Left ventricle myocardium superior (tissue), 1 donor: ENCODE measurements at places on chromosomes 2 and 18. TPM values are rescaled to one million over a fixed set of nuclear protein-coding genes. Genes with fewer than 3 reads are reported as not detected.

SULT1C4 gene
- 3.2 TPM for total RNA-seq

- no peak for DNase-seq
Observed at GRCh38 chr2:117952228-117952627, 61.6 kb downstream of the CCDC93 start.

DNA sequence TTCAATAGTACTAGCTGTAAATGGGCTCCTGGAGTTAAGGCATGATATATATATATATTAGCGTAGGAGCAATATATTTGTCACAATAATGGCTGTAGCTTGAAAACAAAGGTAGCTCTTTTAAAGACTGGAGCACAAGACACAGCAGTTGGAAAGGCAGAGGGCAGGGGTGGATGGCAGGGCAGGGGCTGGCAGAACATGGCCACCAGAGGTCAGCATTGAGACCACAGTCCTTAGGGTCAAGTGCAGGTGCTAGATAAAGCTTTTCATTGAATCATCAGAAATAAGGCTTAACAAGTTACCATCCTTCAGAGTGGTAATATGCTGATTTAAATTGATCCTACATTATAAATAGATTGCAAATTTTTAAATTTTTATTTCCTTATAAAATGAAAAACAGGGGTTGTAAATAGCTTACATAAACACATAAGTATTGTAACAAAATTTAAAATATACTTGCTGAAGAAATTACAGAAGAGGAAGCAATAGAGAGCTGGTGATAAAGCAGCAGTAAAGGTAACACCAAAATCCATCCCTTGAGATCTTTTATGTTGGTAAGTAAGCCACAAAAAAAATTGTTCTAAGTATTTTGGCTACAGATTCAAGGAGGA is 161.2 kb upstream of the PIEZO2 start:
- DNase-seq: peak; percentile 55

KCNE4 gene
- 3.0 TPM for total RNA-seq

DNA sequence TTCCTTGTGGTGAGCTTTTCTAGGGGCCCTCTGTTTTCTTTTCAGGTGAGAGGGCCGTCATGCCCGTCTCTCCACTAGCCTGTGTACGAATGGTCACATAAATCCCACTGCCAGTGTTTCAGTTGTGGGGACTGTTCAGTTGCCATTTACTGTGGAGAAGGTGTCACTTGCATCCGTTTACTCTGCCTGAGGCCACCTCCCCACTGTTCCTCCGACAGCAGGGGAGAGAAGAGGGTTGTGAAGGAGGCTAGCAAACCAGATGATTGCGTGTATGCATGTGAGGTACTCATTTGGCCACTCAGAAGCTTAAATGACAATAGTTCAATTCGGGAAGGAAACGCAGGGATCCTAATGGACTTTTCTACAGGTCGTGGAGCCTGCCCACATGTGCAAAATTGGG is 3.3 kb downstream of the MTCL1 start:
- no peak for DNase-seq

DNA sequence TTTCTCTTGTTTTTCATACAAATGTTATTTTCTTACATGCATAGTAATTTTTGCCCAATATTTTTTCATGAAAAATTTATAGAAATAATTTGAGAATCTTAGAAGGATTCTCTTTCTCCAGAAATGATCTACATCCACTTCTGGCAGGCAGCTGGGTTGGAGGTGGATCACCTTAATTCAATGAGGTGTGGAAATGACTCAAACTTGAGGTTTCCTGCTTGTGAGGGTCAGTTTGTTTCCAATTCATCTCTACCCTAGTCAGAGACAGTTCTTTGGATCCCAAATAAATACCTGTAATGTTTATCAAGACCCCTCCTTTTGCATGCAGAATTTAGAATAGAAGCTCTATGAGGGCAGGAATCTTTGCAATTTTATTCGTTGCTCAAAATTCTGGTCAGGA is 35.0 kb upstream of the DYNAP start:
- no peak for DNase-seq

DNA sequence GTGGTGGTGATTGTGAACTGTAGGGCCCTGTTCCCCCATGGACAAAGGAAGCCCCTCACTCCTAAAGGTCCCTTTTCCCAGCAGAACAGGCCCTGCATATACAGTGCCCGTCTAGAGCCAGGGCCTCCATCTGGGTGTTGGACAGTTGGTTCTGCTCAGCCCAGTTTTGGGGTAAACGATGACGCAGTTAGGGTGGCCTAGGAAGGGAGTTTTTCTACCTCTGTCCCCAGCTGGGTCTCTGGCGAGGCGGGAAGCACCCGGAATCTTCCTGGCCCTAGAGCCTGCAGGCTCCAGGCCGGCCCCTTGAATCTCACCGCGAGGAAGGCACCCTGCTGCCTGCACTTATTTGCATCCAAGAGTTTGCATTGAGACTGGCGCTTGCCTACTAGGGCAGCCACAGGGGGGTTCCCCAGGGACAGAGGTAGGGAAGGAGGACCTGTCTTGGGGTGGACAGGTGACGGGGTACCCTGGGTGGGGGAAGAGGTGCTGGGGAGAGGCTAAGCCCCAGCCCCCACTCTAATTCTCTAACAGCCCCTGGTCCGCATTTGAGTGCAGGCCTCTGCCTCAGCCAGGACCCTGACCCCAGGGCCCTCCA is 529 bp upstream of the MTA3 start:
- peak; percentile 31 for DNase-seq

- no peak for DNase-seq
Observed at GRCh38 chr2:211176514-211177141, 620.2 kb downstream of the CPS1 start.

DNA sequence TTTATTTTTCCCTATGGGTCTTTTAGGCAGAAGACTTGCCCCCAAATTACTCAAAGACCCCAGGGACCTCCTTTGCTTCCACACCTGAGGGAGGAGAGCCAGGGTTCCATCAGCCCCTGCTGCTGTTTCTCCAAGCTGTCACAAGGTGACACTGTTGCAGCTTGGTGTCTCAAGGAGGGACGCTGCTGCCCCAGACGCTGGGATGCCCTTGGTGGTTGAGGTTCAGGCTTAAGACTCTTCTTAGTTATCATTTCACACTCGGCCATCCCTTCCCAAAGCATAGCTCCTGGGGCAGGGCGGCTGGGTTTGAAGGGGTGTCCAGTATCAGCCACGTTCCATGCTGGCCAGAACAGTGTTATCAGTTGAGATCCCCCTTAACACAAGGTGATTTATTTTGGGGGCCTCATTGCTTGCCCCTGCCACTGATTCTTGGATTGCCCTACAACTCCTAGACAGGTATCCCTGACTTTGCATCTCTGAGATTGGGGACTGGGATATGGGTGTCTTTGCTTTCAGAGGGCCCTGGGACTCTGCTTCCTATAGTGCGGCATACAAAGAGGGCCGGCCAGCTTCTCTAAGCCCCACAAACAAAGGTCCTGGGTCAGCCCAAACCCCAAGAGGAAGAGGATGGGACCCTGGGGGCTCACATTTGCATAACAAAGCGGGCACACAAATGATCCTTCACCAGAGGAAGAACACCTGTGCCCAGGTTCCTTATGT is 22.7 kb downstream of the GPR55 start:
- DNase-seq: peak; percentile 50

DNA sequence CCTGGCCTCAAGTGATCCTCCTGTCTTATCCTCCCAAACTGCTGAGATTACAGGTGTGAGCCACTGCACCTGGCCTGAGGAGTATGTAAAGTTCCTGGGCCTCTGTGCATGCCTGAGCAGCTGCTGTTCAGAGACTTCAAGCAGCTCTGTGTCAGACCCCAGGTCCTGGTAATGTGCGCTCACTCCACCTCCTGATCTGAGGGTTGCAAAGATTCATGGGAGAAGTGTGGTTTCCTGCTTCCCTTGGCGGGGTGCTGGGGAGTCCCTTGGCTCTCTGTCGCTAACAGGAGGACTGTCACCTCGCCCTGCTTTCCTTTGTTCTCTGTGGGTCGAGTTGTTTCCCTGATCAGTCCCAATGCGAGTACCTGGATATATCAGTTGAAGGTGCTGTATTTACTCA is 8.6 kb upstream of the IL36A start:
- DNase-seq: no peak

DNER gene
- total RNA-seq: 1.6 TPM

DNA sequence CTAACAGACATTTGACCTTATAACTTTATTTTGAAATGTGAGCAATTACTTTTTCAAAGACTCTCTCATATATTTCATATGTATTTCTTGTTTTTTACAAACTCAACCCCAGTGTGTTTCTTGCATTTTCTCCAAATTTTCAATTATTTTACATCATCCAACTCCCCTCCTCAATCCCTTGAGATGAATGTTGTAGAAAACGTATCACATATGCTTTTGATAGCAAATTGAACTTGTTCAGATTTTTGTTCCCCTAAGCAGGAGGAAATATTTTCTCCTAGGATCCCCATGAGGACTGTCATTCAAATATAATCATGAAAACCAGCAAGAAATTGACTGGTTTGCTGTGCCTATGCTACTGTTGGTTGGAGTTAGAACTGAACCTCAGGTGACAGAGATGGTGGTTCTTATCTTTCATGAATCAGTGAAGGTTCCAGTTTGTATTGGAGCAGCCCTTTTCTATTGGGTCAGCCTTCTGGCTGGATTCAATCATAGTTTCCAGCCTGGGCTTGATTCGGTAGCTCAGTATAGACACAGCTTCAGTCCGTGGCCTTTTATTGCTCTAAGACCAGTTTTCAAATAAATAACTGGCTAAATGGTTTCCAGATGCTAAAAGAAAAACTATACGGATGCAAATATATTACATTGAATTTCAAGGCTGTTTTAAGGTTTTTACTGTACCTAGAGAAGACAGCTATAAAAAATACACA is 591.0 kb downstream of the EPHA4 start:
- DNase-seq: no peak

DNA sequence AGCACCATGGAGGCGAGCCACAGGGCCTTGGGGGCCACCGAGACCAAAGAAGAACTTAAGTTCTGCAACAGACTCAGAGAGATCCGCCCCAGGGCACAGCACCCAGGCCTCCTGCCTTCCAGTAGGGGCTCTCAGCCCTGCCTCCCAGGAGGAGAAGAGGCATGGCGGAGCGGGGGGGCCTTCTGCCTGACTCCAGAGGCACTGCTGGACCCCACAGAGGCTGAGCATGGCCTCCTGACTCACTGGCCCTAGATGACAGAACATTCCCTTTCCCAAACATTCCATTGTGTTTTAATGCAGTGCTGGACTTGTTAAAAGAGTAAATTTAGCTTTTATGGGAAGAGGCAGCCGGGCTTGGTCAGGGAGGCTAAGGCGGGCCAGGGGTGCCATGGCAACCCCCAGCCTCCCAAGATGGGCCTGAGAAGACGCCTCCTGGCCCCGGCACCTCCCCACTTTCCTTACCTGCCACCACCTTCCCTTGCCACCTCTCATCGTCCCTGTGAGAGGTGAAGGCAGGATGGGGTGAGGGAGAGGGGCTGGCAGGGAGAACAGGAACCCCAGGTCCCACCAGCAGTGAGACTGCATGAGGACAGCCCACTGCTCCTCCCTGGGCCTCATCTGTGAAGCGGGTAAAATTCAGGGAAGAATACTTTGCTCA is 65.4 kb downstream of the SMAD7 start:
- no peak for DNase-seq

GRCh38 chr18:24239341-24239740 is 100.5 kb downstream of the CABYR start:
- DNase-seq: no peak

DNA sequence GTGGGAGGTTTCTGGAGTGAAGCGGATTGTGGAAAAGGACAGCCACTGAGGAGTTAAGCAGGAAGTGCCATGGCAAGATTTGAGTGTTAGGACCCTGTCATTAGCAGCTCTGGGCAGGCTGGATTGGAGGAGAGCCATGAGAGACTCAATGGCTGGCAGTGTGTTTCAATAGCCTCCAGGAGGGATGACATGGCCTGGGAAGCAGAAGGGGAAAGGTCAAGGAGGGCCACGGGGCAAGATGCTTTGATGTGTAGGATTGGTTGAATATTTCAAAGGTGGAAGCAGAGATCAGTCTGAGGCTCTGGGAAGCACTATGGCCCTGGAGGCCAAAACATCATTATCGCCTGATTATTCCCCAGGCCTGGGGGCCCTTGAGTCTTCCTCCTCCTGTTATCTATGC is 229.0 kb upstream of the HS6ST1 start:
- DNase-seq: no peak

- DNase-seq: peak; percentile 87
Observed at GRCh38 chr2:8685697-8686358, 4.0 kb downstream of the ID2 start.

DNA sequence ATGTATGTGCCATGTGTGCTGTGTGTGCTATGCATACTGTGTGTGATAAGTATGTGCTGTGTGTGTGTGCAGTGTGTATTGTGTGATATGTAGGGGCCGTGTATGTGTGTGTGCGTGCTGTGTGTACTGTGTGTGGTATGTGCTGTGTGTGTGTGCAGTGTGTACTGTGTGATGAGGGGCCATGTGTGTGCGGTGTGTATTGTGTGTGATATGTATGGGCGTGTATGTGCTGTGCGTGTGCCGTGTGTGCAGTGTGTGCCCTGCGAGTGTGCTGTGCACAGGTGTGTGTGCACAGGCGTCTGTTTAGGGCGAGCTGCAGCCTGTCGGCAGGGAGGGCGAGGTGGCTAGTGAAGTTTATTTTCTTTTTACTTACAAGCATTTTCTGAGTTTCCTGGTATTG is 16.1 kb downstream of the SNORC start:
- DNase-seq: no peak

- no peak for DNase-seq
Observed at GRCh38 chr2:184302506-184302905, 295.8 kb upstream of the ZNF804A start.

GRCh38 chr2:184779777-184780176 is 181.4 kb downstream of the ZNF804A start:
- no peak for DNase-seq

PTCD3 gene
- 158 TPM for total RNA-seq

DNA sequence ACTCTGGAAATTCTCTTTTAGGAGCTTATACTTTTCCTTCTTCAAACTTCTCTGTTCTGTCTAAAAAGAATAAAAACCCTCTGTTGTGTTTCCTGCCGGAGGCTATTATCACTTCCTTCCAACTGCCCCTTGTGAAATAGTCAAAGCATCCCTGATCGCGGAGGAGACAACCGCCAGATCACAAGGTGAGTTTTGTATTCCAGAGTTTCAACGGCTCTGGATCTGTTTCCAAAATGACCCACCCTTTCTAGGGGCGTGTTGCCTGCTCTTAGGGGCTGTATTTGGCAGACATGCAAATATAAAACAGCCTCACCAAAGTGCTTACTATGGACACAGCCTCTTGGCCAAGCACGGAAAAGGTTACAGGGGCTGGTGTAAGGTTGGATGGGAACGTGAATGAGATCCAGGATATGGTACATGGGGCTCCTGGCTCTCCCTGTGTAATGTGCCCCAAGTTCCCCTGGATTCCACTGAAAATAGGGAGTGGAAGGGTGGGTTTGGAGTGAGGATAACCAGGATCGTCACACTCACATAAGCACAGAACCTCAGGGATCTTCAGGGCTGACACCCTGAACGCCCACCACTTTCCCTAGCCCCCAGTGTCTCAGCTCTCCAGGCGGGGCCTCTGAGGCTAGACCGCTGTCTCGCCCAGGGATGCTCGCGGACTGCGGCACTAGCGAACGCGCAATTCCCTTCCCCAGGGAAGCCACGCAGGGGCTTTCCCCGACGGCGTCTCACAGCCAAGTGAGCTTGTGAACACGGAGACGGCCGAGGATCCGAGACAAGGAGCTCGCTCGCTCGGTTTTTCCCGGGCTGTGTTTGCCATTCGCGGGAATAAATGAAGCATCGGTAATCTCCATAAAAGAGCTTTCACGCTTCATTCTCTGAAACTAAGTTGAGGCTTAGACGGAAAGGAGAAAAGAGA is 14.4 kb downstream of the EN1 start:
- DNase-seq: no peak

SERPINB4 gene
- not detected for total RNA-seq
